ENCODE measurements at places on chromosomes 7 and 10.

DNA sequence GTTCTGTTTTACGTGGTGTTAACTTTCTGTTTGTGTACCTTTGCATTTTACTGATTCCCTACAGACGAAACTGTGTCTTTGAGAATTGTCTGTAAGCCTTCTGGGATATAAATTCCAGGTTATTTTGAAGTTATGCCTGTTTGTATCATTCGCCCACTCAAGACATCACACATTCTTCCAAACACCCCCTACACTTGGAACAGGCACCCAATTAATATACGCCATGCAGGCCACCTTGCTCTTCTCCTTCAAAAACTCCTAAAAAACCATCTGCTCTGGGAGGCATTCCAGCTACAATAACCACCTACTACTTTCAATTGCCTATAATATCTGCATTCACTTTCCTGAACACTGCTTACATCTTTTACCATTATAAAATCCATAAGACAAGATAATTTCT, 453.3 kb downstream of the DGKB start:
- DNase-seq: no peak

- DNase-seq: no peak
Measured at GRCh38 chr10:118816471-118817168, 61.9 kb upstream of the CACUL1 start.

GRCh38 chr7:26379711-26380110, 88.0 kb downstream of the SNX10 start:
- no peak for DNase-seq

DNA sequence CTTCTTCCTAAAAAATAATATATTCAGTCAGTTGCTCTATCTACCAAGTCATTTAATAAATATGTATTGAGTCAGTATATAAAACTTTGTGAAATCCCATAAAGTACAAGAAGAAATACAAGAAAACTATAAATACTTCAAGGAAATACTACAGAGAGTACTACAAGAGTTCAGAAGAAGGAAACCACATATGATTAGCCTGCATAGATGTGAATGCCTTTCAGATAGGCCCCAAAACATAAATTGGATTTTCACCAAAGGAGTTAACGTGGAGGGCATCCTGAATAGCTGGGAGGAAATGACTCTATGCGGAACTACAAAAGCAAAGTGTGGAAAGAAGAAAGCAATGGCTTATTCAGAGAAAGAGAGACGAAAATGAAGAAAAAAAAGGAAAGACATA, 120.1 kb downstream of the LRRN3 start:
- DNase-seq: no peak

GRCh38 chr7:88317422-88317821, 10.7 kb upstream of the STEAP4 start:
- no peak for DNase-seq

- DNase-seq: no peak
Measured at GRCh38 chr10:129168660-129169059, 298.4 kb upstream of the MGMT start.

DNA sequence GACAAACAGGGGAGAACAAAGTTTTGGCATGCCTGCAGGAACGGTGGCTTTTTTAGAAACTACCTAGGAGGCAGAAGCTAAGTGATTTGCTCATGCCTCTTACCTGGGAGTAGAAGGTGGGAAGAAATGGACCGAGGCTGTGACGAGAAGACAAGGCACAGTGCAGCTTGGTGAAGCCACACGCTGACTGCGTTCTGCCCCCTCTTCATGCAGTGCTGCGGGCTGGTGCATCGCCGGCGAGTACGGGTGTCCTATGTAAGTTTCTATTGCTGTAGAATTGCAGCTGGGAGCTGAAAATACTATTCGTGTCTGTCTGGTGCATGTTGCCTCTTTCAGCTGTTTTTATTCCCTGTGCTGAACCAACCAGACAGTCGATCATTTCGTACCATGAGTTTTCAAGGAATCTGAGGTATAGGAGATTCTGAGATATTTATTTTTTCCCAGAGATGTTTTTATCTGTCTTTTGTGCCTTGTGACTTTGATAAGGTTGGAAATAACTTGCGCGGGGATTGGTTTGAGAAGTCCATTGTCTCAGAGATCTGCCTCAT, 120.9 kb downstream of the CACNB2 start:
- DNase-seq: no peak

- DNase-seq: no peak
Measured at GRCh38 chr10:32938554-32939061, 19.4 kb downstream of the ITGB1 start.

DNA sequence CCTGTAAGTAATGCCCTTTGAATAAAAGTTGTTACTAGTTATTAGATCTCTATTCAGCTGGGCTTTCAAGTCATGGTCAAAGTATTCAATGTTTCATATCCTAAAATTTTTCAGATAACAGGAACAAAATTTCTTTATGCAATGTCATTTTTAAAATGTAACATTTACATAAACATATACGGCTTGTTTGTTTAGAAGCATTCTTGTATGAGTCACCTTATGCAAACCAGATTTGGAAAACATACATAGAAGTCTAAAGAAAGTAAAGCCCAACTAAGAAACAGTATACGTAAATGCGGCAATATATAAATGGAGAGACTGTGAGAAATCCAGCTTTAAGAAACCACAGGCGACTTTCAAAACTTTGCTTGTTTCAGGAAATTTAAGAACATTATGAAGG, 10.5 kb downstream of the TMEM168 start:
- DNase-seq: no peak

GRCh38 chr10:76302481-76302880, 871.1 kb downstream of the LRMDA start:
- DNase-seq: no peak

- peak; percentile 15 for DNase-seq
Measured at GRCh38 chr7:133081119-133081598, 731 bp downstream of the CHCHD3 start.
